ENCODE measurements at places on chromosomes 6 and 20.

GRCh38 chr6:119848696-119849095, 499.1 kb upstream of the MAN1A1 start:
- no peak for DNase-seq

DNA sequence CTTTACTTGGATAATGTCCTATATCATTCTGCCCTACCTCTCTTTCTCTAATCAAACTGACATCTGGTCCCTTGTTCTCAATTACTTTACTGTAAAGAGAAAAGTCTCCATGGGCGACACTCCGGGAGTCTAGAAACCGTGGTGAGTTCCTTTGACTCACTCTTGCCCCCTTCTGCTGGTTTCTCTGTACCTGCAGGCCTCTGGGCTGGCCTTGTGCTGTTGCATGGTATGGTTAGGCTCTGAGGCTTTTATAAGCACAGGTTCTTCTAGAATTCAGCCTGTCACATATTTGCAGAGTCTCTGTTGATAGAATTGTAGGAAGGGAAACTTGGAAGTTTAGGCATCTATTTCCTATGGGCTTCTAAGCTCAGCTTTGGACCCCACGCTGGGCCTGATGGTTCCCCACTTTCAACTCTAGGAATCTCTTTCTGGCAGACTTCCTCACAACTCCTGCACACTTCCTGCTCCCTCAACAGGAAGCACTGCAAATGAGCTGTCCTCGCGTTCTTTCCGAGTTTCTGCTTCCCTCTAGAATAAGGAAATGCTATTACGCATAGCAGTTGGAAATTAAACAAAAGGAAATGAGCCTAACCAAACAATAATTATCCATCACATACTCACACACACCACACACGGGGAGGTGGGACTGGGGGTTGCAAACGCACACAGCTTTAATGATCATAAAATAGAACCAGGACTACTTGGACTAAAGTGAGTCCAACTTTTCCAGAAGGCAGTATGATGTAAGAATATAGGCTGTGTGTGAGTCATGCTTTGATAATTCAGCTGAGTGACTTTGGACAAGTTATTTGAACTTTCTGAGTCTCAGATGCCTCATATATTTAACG, 683.3 kb downstream of the QKI start:
- no peak for DNase-seq

DNA sequence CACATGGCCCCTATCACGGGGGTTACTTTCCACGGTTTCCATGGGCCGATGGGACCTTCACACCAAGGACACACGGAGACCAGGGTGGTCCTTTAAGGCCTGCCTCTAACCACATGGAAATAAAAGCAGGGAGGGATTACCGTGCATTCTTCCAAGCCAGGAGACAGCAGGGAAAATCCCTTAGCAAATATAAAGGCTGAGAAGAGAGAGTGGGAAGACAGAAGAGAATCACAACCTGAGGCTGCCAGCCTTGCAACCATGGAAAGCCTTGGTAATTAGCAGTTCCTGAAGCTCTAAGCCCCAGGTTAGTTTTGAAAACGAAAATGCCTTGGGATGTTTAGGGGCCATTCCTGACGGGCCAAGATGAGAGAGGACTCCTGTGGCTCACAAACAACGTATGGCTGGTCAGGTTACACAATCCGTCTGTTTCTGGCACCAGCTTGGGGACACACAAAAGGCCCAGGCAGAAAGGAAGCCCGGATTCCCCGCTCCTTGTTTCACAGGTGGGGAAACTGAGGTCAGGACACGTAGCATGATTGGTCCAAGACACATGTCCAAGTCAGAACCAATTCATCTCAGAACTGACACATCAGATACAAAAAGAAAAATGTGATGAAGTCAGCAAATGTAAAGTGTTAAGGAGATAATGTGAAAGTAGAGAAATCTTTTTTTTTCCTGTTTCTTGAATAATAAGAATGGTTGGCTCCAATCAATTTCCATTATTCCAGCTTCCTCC, 2.8 kb downstream of the PREX1 start:
- no peak for DNase-seq

DNA sequence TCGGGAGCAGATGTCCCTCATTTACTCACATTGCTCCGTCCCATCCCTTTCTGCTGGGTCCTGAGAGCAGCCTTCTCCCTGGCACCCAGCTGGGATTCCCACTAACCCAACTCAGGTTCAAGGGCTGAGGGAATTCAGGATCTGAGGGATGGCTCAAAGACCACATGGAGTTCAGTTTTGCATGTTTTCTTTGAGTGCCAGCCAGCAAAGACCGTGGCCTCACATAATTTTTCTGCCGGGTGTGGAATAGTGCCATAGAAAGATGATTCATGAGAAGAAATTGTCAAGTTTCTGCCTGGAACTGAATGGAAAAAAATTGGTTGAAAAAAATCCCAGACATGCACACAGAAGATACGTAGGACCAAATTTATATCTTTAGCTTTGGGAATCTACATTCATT, 168.6 kb downstream of the CD83 start:
- no peak for DNase-seq

DNA sequence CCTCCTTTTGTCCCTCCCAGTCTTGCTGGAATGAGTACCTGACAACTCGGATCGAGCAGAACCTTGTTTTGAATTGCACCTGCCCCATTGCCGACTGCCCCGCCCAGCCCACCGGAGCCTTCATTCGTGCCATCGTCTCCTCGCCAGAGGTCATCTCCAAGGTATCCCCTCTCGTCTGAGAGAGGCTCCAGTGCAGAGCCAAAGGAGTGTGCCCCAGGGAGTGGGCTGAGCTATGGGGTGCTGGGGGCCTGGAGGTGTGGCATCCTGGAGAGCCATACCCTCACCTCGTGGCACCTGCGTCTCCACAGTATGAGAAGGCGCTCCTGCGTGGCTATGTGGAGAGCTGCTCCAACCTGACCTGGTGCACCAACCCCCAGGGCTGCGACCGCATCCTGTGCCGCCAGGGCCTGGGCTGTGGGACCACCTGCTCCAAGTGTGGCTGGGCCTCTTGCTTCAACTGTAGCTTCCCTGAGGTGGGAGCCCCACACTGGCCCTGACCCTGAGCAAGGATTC, 8.8 kb downstream of the DNPH1 start:
- no peak for DNase-seq

DNA sequence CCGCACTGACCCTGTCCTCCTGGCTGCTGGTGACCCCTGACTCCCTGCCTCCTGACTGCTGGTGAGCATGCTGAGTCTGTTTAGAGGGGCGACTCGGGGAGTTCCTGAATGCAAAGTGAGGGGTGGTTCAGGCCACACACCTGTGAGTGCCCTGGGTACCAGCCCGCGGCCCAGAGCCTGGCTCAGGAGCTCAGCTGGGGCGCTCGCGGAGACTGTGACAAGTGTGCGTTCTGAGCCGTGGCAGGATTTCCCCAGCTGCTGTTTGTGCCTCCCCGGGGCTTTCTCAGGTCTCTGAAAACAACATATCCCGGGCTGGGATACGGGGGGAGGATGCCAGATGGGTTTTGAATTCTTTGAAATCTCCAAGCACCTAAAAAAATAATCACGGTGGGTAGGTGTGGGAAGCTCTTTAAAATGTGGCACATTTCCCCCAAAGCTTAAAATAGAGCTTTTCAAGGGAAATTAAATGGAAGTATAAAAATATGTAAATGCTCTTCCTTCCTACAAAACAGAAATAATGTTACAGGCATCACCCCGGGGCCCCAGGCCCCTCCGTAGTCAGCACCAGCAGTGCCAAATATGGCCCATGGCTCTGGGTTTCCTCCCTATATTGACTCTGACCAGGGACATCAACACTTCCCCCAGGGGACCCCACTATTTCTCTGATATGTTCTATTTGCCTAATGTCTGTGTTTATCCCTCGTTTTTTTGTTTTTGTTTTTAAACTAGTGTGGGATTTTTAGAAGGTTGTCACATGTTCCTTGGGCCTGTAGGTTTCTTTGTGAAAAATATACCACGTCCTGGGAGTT, 49.9 kb upstream of the TAGAP start:
- no peak for DNase-seq
